Gastroesophageal sphincter (tissue), 4 donors: ENCODE measurements at places on chromosomes 4 and X.
A peak's percentile ranks its signal among the peaks of the same experiment; 100 is the strongest.

- H3K27me3 ChIP-seq: no peaks in the 10 kb centered on the region
- peak; percentile 57 for ATAC-seq
- H3K36me3 ChIP-seq: no peaks in the 10 kb centered on the region
- peak overlapping the region; percentile 41 for H3K27ac ChIP-seq
- no peaks in the 10 kb centered on the region for H3K4me1 ChIP-seq
Measured at GRCh38 chr4:121555315-121556107, 141.3 kb downstream of the ANXA5 start.

- no peaks in the 10 kb centered on the region for H3K4me1 ChIP-seq
- ATAC-seq: no peak
- no peak overlapping the region for H3K4me3 ChIP-seq
- no peak overlapping the region for H3K27ac ChIP-seq
Measured at GRCh38 chrX:31178769-31179125, 106.9 kb upstream of the FTHL17 start.

DNA sequence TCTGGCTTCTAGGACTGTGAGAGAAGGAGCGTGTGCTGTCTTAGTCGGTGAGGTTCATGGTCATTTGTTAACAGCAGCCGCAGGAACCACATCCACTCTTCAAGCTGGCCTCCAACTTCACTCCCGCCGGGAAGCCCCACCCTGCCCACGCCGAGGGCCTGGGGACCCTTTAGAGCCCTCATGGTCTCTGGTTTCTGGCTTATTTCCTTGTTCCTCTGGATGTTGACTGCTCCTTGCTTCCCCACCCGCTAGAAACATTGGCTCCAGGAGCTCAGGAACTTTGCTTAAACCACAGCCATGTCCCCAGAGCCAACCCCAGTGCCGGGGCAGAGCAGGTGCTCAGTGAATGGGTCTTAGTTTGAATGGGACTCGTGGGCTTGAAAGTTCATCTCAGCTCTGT lies 40.8 kb downstream of the HTRA3 start:
- H3K4me1 ChIP-seq: peaks cover 49% of the 10 kb centered on the region
- no peak for ATAC-seq
- no peaks in the 10 kb centered on the region for H3K27me3 ChIP-seq
- no peak overlapping the region for H3K27ac ChIP-seq
- no peaks in the 10 kb centered on the region for H3K36me3 ChIP-seq

GRCh38 chr4:19983072-19983471 lies 268.6 kb upstream of the SLIT2 start:
- H3K36me3 ChIP-seq: no peaks in the 10 kb centered on the region
- ATAC-seq: no peak
- no peak overlapping the region for H3K4me3 ChIP-seq
- H3K27ac ChIP-seq: no peak overlapping the region
- H3K27me3 ChIP-seq: no peaks in the 10 kb centered on the region

DNA sequence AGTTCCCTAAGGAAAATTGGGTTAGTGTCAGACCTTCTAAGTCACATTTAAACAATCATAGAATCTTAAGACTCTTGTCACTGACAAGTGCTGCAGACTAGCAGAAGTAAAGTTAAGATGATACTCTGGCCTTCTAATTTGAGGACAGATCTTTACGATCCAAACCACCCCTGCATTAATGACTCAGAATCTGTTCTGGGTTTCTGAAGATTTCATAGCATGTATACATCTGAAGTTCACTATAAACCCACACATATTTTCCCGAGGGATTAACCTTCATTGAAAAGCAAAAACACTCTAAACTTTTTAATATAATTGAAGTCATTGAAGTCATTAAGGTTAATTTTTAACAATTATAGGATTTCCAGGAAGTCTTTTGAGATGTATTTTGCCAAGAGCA lies 674.3 kb downstream of the IQCM start:
- H3K27me3 ChIP-seq: no peaks in the 10 kb centered on the region
- no peak for ATAC-seq
- no peaks in the 10 kb centered on the region for H3K4me1 ChIP-seq
- H3K36me3 ChIP-seq: no peaks in the 10 kb centered on the region
- H3K27ac ChIP-seq: no peak overlapping the region
- H3K4me3 ChIP-seq: no peak overlapping the region

GRCh38 chr4:1852904-1853623 lies 2.9 kb downstream of the LETM1 start:
- no peak for ATAC-seq
- H3K36me3 ChIP-seq: no peaks in the 10 kb centered on the region
- H3K4me1 ChIP-seq: peaks cover 62% of the 10 kb centered on the region
- no peak overlapping the region for H3K27ac ChIP-seq
- H3K4me3 ChIP-seq: no peak overlapping the region
- no peaks in the 10 kb centered on the region for H3K27me3 ChIP-seq

DNA sequence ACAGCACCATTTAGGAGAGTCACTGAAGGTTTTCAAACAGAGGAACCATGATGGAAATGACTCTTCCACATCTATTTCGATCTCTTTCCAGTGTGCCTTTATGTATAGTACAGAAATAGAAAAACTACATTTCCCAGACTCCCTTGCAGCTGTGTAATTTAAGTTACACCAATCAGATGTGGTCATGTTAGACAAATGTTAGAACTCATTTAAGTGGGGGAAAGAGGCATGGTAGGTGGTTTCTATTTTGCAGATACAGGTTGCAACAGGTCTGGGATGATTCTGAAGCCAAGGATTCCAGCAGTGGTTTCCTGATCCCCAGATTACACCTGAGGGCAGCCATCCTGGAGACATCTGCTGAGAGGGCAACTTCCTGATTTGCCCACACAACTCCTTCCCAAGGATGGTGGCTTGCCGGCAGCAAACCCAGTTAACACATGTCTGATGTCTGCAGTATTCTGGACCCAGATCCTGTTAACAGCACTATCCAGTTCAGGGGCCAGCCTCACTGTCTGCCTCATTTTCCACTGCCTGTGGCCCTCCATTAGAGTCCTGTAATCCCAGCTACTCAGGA lies 38.7 kb upstream of the PDK3 start:
- H3K4me3 ChIP-seq: no peak overlapping the region
- no peak for ATAC-seq
- H3K4me1 ChIP-seq: no peaks in the 10 kb centered on the region
- H3K36me3 ChIP-seq: no peaks in the 10 kb centered on the region
- no peaks in the 10 kb centered on the region for H3K27me3 ChIP-seq

- H3K4me1 ChIP-seq: no peaks in the 10 kb centered on the region
- peaks cover 11% of the 10 kb centered on the region for H3K36me3 ChIP-seq
- no peaks in the 10 kb centered on the region for H3K27me3 ChIP-seq
- peak; percentile 76 for ATAC-seq
- H3K27ac ChIP-seq: no peak overlapping the region
Measured at GRCh38 chrX:11143931-11144678, 33.0 kb downstream of the HCCS start.

GRCh38 chr4:22071749-22072148 lies 123.2 kb upstream of the KCNIP4 start:
- ATAC-seq: no peak
- no peaks in the 10 kb centered on the region for H3K4me1 ChIP-seq
- no peak overlapping the region for H3K4me3 ChIP-seq
- H3K36me3 ChIP-seq: no peaks in the 10 kb centered on the region
- no peaks in the 10 kb centered on the region for H3K27me3 ChIP-seq
- no peak overlapping the region for H3K27ac ChIP-seq

GRCh38 chrX:12771445-12772069 lies 19.7 kb upstream of the PRPS2 start:
- H3K4me3 ChIP-seq: no peak overlapping the region
- H3K4me1 ChIP-seq: no peaks in the 10 kb centered on the region
- no peak overlapping the region for H3K27ac ChIP-seq
- peak; percentile 55 for ATAC-seq
- H3K36me3 ChIP-seq: no peaks in the 10 kb centered on the region
- H3K27me3 ChIP-seq: peaks cover 13% of the 10 kb centered on the region

- no peaks in the 10 kb centered on the region for H3K27me3 ChIP-seq
- no peak overlapping the region for H3K27ac ChIP-seq
- no peaks in the 10 kb centered on the region for H3K4me1 ChIP-seq
Measured at GRCh38 chrX:77564823-77565222, 117.6 kb downstream of the FGF16 start.

DNA sequence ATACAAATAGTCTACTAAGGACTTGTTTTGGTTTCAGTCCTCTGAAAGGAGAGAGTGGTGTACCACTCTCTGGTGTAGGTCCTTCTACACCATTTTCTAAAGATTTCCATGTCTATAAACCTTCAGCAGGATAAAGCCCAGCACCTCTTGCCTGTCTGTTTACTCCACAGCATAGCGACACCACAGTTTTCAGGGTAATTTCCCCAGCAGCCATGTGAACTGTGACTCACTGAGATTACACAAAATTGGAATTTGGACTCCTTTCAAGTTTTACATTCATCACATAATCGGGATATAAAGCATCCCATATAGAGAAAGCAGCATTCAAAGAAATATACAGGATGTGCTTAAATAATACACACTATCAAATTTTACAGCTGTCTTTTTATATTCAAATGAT lies 229.6 kb downstream of the PRDM5 start:
- no peaks in the 10 kb centered on the region for H3K4me1 ChIP-seq
- no peak for ATAC-seq
- H3K27me3 ChIP-seq: no peaks in the 10 kb centered on the region
- no peak overlapping the region for H3K4me3 ChIP-seq

DNA sequence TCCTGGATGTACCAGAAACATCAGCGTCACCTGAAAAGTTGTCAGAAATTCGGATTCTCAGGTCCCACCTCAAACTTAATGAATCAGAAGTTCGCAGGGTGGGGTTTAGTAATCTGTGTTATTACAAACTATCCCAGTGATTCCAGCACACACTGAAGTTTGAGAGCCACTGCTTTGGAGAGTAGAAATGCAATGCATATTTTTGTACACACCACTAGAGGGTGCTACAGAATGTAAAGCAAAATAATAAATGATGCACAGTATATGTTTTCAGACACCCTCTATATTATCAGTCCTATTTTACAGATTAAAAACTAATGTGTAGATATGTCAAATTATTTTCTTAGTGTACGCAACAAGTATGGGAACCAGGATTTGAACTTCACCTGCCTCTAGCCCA lies 2.4 kb upstream of the MORF4L2 start:
- no peaks in the 10 kb centered on the region for H3K36me3 ChIP-seq
- H3K4me3 ChIP-seq: no peak overlapping the region
- no peak for ATAC-seq
- peak overlapping the region; percentile 95 for H3K27ac ChIP-seq

DNA sequence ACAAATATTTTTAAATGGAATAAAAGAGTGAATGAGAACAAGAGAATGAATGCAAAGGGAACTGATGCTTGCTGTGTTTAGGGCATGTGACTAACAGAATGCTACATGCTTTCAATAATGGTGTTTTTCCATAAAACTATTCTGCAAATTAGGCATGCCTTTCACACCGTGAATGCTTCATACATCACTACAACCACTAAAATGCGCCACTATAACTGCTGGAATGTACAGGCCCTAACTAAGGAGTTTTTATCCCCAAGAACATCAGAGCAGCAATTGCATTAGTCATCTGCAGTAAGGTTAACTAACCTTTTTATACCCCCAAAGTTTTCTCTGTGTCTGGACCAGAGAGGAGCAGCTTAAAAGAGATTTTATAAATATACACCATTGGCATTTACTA lies 190.4 kb downstream of the ARAP2 start:
- no peaks in the 10 kb centered on the region for H3K4me1 ChIP-seq
- no peaks in the 10 kb centered on the region for H3K27me3 ChIP-seq
- no peak overlapping the region for H3K27ac ChIP-seq
- no peak for ATAC-seq

- H3K36me3 ChIP-seq: no peaks in the 10 kb centered on the region
- H3K4me3 ChIP-seq: peak overlapping the region; percentile 91
- peak; percentile 41 for ATAC-seq
- H3K27ac ChIP-seq: peak overlapping the region; percentile 75
Measured at GRCh38 chr4:185210102-185210981, 944 bp downstream of the SNX25 start.

- H3K36me3 ChIP-seq: no peaks in the 10 kb centered on the region
- peak within 1 kb of the TSS; percentile 11 for H3K4me3 ChIP-seq
- no peak for ATAC-seq
- H3K4me1 ChIP-seq: no peaks in the 10 kb centered on the region
Measured at GRCh38 chr4:89894649-89895550, at the start of gene MMRN1. Gene MMRN1, plus strand, starts transcription at chr4:89894854. Its CDS starts 118 bp downstream, at chr4:89894972.

DNA sequence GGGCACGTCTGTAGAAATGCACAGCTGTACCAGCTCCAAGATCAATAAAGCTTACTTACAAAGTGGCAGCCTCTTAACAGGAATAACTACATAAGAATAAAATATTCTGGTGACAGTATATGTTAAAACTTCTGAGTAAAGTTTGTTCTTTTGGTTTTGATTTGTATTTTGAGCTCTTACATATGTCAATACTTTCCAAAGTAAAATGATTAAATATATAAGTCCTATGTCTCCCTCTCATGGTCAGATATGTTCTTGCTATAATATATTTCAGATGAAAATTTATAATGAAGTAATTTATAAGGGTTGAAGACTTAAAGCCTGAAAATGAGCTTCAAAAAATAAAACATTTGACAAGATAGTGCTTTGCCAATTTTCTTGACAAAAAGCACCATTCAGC lies 254.4 kb downstream of the NPFFR2 start:
- H3K4me3 ChIP-seq: no peak overlapping the region
- no peak for ATAC-seq
- no peak overlapping the region for H3K27ac ChIP-seq
- H3K27me3 ChIP-seq: no peaks in the 10 kb centered on the region
- H3K4me1 ChIP-seq: no peaks in the 10 kb centered on the region

- H3K27me3 ChIP-seq: no peaks in the 10 kb centered on the region
- ATAC-seq: no peak
- no peak overlapping the region for H3K27ac ChIP-seq
- no peak overlapping the region for H3K4me3 ChIP-seq
- no peaks in the 10 kb centered on the region for H3K36me3 ChIP-seq
Measured at GRCh38 chr4:126087101-126087500, 772.3 kb downstream of the FAT4 start.

- no peak overlapping the region for H3K4me3 ChIP-seq
- no peak overlapping the region for H3K27ac ChIP-seq
- no peaks in the 10 kb centered on the region for H3K27me3 ChIP-seq
- no peaks in the 10 kb centered on the region for H3K4me1 ChIP-seq
Measured at GRCh38 chr4:64334964-64335363, 74.3 kb downstream of the TECRL start.

GRCh38 chr4:95524184-95524583 lies 24.6 kb downstream of the UNC5C start:
- H3K27me3 ChIP-seq: no peaks in the 10 kb centered on the region
- no peak overlapping the region for H3K27ac ChIP-seq
- ATAC-seq: no peak
- no peaks in the 10 kb centered on the region for H3K4me1 ChIP-seq

DNA sequence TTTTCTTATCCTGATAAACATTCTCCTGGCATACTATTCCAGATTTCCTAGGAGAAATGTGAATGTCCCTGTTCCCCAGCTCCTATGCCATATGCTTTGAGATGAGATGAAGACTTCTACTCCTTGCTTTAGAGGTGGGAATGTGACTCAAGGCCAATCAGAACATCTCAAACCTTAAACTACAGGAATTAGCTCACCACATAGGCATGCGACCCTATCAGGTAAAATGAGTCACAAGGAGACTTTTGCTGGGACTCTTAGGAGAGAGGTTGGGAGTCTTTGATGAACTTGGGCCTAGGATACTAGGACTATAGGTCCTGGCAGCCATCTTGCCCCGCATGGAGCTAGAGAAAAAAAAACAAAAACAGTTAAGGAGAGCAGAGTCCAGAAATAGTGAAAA lies 5.8 kb upstream of the USO1 start:
- no peak overlapping the region for H3K4me3 ChIP-seq
- H3K36me3 ChIP-seq: no peaks in the 10 kb centered on the region
- H3K27me3 ChIP-seq: no peaks in the 10 kb centered on the region
- ATAC-seq: no peak
- no peak overlapping the region for H3K27ac ChIP-seq

GRCh38 chr4:145541346-145541745 lies 59.7 kb downstream of the SMAD1 start:
- H3K4me1 ChIP-seq: peaks cover 2% of the 10 kb centered on the region
- H3K4me3 ChIP-seq: no peak overlapping the region
- H3K27ac ChIP-seq: no peak overlapping the region
- no peaks in the 10 kb centered on the region for H3K27me3 ChIP-seq
- peaks cover 26% of the 10 kb centered on the region for H3K36me3 ChIP-seq
